Central memory CD4-positive, alpha-beta T cell (primary cell): ENCODE measurements at places on chromosomes 13 and 19.
A peak's percentile ranks its signal among the peaks of the same experiment; 100 is the strongest.

DNA sequence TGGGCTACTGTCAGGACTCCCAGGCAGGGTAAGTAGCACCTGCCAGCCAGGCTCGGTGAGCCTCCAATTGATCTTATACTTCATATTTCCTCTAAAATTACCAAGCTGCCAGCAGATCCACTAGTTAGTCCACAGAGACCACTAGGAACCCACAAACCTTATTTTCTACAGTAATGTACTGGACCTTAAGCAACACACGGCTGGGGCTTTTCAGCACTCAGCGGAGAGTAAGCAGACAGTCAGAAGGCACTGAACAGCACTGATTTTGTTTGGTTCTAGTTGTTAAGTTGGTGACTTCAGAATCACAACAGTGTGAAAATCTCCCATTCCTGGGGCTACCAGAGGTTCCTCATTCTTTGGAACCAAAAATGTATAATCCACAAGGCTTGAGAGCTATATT lies 56.1 kb downstream of the MRPL57 start:
- DNase-seq, result no peak

DNA sequence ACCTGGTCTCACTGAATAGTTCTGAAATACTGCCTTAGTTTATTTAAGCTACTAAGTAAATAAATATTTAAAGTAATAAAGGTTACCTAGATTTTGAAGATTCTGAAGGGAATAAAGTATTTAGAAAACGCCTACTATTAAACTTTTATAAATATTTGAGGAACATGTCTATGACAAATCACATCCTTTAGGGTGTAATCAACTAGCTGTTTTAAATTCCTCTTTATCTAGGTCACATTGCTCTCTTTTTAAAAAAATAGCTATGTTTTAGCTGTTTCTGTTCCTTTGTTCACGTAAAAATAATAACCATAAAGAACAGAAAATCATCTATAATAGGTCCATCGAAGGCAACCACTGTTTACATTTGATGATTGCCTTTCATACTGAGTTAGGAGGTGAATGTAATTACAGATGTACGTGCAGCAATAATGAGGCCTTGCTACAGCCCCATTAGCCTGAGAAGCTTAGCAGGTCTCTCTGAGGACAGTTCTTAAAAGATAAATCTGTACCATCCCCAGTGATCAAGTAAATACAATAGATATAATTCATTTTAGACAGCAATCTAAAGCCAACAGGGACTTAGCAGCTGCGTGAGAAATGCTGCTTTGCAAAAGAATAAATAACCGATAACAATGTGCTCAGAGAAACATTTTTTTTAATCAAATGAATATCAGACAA lies 449.5 kb downstream of the LIG4 start:
- no peak for DNase-seq

GRCh38 chr19:34188408-34188807 lies 16.1 kb downstream of the LSM14A start:
- no peak for DNase-seq

DNA sequence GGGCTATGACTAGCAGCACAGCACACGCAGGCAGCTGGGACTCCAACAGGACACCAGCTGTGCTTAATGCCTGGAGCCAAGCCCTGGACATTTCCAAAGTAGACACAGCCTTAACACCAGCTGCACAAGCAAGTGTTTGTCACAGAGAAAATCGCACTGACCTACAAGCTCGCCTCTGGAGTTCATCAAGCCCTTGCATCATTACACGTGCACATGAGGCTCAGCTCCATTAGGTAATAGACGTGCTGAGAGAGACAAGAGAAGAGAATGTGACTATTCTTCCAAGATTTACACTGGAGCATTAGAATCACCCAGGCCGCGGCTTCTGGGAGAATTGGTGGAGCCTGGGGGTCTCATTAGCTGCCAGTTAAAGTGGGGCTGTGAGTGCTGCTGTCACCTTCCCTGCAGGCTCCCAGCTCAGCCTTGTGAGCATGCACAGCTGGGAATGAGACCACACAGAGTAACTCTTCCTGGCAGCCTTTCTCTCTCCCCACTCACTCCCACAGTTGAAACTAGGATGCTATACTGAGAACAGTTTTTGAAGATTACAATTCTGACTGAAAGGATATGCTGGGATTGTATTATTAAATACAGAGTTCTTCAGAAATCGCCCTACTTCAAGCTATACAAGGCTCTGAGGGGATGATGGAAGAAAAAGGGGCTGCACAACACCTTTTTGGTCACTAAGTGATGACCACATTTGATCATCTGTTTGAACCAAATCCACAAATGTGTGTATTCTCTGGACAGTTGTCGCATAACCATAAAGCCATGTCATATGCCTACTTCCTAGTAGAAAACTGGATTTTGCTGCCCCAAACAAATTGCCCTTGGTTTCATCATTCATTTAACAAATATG lies 10.5 kb downstream of the STOML3 start:
- DNase-seq, result no peak

DNA sequence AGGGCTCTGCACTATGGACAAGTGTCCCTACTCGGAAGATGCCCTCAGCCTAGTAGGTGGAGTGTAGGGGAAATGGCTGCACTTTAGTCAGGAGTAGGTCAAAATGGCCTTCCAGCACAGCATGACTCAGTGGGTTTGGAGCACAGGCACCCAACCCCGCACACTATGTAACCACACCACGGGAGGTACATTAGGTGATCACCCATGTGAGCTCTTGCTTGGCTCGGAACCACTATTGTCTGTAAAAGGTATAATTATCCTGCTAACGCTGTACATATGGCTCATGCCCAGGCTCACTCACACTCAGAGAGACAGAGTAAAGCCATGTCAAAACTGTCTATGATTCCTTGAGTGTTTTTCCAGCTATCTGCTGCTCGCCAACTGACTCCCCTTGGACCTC lies 156.9 kb upstream of the DACH1 start:
- DNase-seq, result no peak

DNA sequence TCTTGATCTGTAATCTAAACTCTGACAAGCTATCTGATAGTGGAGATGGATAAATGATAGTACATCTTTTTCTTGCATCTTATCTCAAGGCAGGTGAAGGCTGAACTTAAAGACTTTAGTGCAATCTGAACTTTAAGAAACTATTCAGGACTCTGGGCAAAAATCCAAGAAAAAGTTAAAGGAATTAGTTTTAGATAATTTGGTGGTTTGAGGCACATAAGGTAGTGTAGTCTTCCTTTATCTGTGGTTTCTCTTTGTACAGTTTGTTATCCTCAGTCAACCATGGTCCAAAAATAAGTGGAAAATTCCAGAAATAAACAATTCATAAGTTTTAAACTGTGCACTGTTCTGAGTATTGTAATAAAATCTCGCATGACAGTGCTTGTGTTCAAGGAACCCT lies 172.9 kb downstream of the UGGT2 start:
- DNase-seq, result no peak

DNA sequence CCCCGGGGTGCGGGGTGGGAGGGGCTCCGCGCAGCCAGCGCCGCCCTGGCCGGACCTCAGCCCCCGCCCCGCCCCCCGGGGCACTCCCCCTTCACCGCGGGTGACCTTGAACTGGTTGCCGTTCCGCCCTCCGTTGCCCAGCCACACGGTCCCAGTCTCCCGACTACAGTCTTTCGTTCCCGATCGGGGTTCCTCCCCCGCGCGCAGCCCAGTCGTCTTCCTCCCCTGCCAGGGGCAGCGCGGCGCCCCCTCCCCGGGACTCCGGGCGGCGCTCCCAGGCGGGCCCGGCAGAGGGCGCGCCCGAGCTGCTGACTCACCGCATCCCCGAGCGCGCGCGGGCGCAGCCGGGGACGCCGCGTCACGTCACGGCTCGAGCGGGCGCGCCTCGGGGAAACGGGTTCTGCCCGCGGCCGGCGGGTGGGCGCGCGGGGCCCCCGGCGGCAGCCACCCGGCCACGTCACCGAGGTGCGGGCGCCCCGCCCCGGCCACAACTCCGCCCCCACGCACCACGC lies 459 bp downstream of the MIDN start:
- peak; percentile 88 for DNase-seq

DNA sequence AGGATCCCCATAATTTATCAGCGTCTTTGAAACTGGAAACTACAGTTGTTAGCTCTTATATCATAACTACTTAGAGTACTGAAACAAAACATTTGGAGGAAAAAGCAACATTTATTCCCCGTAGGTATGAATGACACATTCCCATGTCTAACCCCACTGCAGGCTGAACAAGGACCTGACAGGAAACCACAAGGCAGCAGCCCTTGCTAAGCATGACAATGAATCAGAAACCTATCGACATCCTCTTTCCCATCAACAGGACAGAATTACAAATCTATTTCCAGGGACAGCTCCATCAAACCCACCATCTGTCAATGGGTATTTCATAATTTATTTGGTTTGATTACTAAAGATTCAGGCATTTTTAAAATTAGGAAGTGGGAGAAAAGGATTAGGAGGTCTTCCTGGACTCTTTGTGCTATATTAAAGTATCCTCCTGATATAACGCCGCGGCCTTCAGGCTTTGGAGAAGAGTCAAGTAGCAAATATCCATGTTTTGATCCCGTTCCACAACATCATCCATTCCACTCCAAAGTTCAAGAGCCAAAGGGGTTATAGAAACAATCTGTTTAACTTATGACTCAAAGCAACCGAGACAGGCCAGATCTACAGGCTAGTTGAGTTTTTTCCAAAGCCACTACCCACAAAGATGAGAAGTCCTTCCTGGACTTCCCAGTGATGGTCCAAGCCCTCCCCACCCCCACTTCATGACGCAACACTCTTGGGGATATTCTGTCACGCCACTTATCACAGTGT lies 51.1 kb downstream of the FAM216B start:
- DNase-seq, result no peak

- no peak for DNase-seq
Measured at GRCh38 chr19:39507715-39508364, 7.1 kb upstream of the SELENOV start.

DNA sequence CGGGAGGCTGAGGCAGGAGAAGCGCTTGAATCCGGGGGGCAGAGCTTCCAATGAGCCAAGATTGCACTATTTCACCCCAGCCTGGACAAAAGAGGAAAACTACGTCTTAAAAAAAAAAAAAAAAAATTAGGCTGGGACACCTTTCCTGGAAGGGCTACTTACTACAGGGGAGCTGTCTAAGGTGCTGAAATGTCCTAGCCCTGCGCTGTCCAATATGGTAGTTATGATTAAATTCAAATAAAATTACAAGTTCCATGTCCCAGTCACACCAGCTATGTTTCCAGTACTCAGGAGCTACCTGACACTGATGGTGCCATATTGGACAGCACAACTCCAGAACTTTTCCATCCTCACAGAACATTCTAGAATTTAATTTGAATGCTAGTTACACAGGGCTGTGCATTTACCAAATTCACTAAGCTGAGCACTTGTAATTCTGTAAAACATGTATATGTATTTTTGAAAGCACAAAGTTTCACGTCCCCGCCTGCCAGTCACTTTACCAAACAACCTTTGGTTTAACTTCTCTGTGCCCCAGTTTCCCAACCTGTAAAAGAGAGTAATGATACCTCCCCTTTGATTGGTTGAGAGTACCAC lies 9.2 kb upstream of the ZSCAN22 start:
- DNase-seq, result no peak

DNA sequence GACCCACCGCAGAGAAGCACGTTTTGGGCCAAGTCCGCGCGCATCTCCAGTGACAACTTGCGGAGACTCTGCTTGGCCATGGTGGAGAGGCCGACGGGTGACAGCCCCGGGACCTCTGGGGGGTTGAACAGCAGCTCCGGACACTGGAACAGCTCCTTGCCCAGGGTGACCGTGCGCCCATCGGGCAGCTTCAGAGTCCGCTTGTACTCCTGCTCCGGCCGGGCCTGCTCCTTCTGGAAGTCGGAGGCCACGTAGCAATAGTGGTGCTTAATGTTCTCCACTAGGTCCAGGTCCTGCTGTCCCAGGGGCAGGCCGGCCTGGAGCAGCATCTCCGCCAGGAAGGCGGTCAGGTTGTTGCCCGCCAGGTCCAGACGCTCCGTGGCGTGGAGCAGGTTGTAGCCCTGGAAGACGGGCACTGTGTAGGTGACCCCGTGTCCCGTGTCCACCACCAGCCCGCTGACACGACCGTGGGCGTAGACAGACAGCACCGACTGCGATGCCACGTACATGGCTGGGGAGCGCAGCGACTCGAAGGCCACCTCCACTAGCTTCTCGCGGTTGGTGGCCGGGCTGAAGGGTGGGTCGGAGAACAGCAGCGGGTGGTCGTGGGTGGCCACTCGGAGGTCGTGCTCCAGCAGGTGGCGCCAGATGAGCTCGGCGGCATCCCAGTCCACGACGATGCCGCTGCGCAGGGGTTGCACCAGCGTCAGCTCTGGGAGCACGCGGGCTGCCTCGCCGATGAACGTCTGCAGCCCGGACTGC lies 743 bp downstream of the ACTL9 start:
- no peak for DNase-seq

- DNase-seq, result no peak
Measured at GRCh38 chr19:27885359-27885758, 1327.6 kb downstream of the UQCRFS1 start.

- DNase-seq, result no peak
Measured at GRCh38 chr19:979318-979741, 4.8 kb upstream of the WDR18 start.

- DNase-seq, result no peak
Measured at GRCh38 chr19:49168421-49168820, 10.8 kb downstream of the TRPM4 start.

DNA sequence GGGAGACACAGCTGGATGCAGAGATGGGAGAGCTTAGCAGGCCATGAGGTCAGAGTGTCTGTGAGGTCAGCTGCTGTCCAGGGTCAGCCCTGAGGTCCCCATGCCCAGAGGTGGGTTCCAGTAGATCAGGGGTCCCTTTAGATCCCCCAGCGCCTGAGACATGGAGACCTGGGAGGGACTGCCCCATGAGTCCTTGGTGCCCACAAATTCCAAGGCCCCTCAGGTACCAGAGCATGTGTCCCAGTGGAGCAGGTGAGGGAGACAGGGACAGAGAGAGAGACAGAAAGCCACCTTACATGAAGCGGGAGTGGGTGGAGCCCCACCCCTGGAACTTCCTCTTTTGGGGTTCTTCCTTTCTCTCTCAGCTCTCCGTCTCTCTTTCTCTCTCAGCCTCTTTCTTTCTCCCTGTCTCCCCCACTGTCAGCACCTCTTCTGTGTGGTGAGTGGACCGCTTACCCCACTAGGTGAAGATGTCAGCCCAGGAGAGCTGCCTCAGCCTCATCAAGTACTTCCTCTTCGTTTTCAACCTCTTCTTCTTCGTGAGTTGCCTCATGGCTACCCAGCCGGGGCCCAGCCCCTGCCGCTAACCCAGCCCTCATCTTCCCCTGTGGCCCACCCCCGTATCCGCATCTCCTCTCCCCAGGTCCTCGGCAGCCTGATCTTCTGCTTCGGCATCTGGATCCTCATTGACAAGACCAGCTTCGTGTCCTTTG lies at the start of gene CD37:
Gene CD37 (plus strand): TSS at position 336 of the 713 bp plus-strand sequence. CDS start 135 bp downstream, at position 471.
- DNase-seq, result peak; percentile 62
